ENCODE measurements at places on chromosomes 7 and 10.

GRCh38 chr10:81532403-81532802 is 342.6 kb upstream of the NRG3 start:
- no peak for DNase-seq

DNA sequence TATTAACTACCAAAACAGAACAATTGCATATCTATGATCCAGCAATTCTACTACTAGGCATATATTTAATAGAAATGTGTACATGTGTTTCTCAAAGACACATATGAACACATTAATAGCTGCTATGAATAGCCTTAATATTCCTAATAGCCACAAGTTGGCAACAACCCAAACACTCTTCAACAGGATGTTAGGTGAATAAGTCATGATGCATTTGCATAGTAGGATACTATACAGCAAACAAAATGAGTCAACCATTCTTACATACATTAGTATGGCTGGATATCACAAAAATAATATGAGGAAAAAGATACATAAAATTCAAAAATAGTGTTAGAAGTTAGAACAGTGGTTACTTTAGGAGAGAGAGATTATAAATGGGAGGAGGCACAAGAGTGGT is 26.8 kb upstream of the ZNF746 start:
- no peak for DNase-seq

- peak; percentile 37 for DNase-seq
Observed at GRCh38 chr10:69439350-69439739, 11.9 kb upstream of the TSPAN15 start.

DNA sequence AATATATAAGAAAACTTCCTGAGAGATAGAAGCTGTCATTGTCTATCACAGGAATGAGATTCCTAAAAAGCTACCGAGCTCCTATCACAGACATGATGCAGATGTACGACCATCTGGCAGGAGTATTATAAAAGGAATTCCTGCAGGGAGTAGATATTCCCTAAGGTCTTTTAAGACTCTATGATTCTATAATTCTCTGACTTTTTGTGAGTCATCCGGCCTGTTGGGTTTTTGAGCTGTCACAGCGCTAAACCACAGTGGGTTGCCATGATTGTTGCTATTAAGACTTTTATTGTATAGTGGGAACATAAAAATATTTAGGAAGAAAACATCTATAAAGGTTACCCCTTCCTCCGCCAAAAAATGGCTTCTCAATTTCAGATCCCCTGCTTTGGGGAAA is 223.4 kb downstream of the BMPER start:
- peak; percentile 57 for DNase-seq

GRCh38 chr7:34869057-34869456 is 168.2 kb downstream of the DPY19L1 start:
- no peak for DNase-seq

DNA sequence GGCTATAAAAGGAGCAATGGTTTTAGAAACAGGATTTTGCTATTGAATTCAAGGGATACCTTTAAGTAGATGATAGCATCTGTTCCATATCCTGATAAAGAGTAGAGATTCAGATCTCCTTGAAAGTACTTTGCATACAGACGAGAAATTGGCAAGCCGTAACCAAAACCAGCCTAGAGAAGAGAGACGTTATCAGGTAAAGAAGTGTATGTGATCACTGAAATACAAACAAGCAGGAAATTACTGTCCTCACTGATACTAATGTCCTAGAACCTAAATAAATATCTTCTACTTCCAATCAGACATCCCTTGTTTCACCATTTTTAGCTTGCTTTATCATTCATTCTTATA is 9.4 kb downstream of the PDK4 start:
- DNase-seq: no peak

- DNase-seq: peak; percentile 23
Observed at GRCh38 chr7:17554341-17555015, 256.0 kb downstream of the AHR start.

DNA sequence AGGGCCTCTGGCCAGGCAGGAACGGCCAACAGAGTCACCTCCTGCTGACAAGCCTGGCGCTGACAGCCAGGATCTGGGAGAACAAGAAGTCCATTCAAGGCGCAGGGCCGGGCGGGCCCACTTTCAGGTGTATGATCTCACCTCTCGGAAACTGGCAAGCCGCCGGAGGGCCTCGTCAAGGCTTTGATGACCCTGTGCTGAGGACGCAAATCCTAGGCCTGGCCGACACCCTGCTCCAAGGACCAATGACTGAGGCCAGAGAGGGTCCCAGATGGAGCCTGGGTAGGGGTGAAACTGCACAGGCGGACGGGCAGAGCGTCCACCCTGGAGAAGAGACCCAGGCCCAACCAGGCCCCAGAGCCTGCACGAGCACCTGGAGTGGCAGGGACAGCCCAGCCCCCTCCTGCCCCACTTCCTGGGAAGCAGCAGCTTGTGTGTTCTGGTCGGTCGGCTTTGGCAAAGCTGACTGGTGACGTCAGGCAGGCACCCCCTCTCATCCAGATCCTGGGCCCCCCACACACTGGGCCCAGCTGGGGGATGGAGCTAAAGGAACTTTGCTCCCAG is 30.6 kb downstream of the MYL10 start:
- no peak for DNase-seq

GRCh38 chr7:14936554-14936953 is 34.0 kb upstream of the DGKB start:
- DNase-seq: no peak

DNA sequence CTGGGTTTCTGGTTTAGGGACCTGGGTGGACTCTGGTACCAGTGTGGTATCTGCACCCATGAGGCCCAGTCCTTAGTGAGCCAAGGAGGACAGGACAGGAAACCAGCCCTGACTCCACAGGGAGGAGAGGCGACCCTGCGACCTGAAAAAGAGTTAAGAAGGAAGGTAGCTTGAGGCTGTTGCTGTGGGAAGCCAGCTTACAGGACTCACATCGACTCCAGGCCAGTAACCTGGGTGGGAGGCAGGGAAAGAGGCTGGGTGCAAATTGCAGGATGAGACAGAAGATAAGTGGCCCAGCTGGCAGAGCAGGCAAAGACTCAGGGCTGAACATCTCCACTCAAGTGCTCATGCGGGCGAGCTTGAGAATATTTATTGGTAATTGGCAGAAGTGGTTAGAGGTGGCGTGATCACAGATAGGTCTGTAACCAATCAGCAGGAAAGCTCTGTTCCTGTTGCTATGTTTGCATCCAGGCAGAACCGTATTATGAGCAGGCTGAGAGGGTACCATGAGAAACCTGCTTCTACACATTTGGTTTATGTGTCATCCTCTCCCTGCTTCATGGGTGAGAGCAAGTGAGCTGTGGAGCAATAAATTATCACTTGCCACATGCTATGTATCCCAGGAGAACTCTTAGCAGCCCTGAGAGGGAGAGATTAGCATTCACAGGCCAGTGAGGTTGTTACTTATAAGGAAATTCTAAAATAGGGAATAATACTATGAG is 11.0 kb downstream of the TLL2 start:
- no peak for DNase-seq

- no peak for DNase-seq
Observed at GRCh38 chr7:28815928-28816373, 142.2 kb downstream of the TRIL start.

DNA sequence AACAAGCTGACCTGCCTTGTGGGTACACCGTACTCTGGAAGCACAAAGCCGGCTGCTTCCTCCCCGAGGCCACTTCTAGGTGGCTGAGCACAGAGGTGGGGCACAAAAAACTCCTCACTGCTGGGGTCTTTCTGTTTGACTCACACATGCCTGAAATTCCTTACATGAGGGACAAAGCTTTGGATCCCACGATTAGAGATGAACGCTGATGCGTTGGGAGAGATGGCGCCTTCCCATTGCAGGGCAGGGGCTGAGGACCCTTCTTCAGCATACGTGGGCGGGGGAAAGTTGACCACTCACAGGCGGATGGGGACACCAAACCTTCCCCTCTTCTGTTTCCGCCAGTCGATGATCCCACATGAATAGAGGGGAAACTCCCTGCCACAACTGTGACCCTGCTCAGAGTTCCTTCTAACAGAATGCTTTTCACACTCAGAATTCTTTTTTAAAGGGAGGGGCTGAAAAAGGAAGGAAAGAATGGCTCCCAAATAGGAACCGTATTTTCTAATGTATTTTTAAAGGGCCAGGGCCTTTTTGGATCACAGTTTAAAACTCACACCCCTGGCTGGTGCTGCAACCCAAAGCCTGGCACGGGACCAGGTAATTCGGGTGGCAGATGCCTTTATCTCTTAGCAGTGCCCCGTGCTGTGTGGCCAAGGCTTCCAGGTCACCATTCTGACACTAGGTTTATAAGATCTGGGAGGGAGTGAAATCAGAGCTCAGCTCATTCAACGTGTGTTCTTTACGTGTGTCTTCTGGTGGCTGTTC is 134.0 kb downstream of the PRKAG2 start:
- DNase-seq: no peak

DNA sequence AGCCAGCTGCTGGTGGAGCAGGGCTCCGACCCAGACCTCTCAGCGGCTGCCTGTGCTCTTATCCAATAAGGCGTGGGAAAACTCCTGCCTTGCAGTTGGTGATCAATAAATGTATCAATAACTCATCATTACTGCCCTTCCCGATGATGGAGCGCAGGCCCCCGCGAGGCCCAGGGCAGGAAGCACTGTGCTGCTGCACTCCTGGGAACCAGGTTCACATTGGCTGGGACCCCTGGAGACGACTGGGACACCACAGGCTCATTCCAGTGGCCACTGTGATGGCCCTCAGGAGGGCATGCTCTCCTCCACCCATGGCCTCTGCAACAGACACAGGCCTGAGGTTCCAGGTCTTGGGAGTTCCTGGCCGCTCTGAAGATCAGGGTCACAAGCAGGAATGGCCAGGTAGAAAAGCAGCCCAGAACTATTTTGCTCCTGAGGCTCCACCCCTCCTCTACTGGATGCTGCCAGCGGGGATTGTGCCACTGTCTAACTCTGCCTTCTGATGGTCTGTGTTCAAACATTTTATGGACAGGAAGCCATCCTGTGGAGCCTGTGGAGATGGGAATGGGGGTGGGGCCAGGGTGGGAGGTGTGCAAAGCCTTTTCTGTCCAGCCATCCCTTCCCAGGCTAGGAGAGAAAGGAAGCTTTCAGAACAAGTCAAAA is 287.4 kb upstream of the ZMIZ1 start:
- no peak for DNase-seq

- no peak for DNase-seq
Observed at GRCh38 chr10:5206799-5207198, 10.2 kb downstream of the AKR1C4 start.

- peak; percentile 96 for DNase-seq
Observed at GRCh38 chr10:122374237-122374858, at the start of gene PLEKHA1. Gene PLEKHA1, plus strand, starts transcription at chr10:122374708. Its CDS starts 18,493 bp downstream, at chr10:122393201.

- no peak for DNase-seq
Observed at GRCh38 chr10:20254078-20254477, 437.8 kb downstream of the PLXDC2 start.

DNA sequence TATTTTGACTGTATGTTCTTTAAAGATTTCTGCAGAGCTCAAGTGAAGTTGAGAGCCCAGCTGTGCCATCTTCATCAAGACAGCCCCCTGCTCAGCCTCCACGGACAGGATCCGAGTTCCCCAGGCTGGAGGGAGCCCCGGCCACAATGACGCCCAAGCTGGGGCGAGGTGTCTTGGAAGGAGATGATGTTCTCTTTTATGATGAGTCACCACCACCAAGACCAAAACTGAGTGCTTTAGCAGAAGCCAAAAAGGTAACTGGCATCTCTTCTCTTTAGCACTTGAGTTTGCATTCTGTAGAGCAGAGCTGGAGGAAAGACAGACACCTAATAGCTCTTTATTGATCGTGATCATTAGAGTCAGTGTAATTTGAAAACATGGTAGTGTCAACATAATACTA is 33.7 kb downstream of the MCM10 start:
- DNase-seq: no peak

GRCh38 chr7:29349362-29349761 is 154.8 kb downstream of the CHN2 start:
- DNase-seq: no peak

DNA sequence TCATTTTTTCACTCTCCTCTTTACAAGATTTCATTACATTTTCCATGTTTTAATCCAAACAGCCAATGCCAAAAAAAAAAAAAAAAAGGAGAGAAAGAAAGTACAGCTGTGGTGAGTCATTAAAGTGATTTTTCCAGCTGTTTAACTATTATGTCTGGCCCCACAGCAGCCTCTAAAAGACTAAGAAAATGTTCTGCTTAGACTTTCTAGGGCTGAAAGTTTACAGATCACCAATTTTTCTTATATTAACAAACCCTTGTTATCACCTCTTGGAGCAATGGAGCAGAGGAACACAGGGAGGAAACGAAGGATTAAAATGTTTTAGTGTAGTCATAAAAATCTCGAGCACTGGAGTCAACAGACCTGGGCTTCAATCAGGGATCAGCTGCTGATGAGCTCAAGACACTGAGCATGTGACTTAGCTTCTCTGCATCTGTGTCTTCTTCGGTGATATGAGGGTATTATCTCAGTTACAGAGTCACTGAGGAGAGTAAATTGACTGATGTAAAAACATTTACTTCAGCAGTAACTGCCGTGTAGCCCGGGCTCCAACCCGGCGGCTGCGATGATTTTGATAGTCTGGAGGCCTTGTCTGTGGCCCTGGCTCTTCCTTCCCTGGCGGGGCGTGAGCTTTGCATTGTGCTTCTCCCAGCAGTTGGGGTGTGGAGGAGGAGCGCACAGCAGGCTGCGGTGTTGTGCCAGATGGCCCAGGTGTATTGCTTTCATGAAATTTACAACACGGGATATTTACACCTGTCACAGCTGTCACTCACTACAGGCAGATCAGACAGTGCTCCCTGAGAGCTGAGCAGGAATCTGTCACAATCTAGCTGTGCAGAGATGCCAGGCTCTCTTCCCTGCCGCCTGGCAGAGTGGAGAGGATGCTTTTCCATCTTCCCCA is 298.3 kb upstream of the FZD8 start:
- no peak for DNase-seq

GRCh38 chr7:18768256-18768655 is 272.7 kb downstream of the HDAC9 start:
- DNase-seq: peak; percentile 73

DNA sequence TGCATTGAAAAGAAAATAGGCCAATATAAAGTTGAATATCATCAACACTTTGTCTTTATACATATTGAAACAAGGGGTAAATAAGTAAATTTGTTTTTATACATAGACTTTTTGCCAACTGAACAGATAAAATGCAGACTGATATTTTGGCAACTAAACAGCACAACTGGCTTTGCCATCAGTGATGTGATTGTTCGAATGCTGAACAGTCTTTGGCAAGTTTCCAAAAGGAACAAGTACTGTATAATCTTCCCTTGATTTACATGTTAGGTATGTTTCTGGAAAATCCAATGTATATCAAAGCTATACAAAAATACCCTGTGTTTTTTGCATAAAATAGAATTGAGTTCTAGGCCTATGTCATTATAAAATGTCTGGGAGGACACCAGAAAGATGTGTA is 18.2 kb upstream of the ANKRD1 start:
- no peak for DNase-seq

- peak; percentile 13 for DNase-seq
Observed at GRCh38 chr7:106679153-106679931, 18.4 kb upstream of the CCDC71L start.

- no peak for DNase-seq
Observed at GRCh38 chr7:39211581-39211980, 233.9 kb downstream of the POU6F2 start.

GRCh38 chr7:26159243-26159642 is 7.2 kb downstream of the NFE2L3 start:
- peak; percentile 56 for DNase-seq

- DNase-seq: no peak
Observed at GRCh38 chr10:132578287-132578951, 40.8 kb downstream of the INPP5A start.
